ENCODE measurements at places on chromosomes 1 and 21.

- DNase-seq: no peak
Measured at GRCh38 chr1:119075614-119076013, 64.8 kb downstream of the WARS2 start.

- no peak for DNase-seq
Measured at GRCh38 chr1:238409932-238410331, 519.2 kb upstream of the ZP4 start.

DNA sequence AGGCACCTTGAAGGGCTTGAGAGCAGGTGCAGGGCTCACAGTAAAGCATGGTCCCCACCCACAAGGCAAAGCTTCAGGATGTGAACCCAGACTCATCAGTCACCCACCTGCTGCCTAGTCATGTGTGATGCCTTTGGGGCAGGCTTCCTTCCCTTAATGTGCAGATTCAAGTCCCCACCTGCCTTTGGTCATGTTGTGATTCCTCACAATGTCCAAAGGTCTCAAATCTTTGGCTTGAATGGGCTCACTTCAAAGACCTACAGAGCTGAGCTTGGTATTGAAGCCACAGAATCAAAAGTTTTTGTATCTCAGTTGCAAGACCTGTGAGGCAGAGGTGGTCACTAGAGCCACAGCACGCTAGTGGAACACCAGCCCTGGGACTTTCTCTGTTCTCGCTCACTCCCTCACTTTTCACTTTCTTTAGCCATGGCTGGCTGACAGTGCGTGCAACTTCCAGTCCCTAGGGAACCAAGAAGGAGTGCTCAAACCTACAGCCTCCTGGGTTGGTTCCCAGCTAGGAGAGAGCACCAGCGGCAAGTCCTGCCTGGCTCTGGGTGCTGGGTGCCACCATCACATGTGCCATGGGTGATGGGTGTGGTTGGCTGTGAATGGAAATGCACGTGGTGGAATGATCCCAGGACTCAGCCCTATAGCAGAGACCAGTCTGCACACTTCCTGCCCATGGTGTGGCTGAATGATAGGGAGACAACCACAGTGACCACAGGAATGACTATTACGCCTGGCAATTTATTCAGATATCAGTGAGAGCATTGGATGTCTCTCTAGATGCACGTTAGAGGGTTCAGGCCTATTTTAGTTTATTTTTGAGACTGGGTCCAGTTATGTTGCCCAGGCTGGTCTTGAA, 26.4 kb upstream of the CLIC6 start:
- no peak for DNase-seq

DNA sequence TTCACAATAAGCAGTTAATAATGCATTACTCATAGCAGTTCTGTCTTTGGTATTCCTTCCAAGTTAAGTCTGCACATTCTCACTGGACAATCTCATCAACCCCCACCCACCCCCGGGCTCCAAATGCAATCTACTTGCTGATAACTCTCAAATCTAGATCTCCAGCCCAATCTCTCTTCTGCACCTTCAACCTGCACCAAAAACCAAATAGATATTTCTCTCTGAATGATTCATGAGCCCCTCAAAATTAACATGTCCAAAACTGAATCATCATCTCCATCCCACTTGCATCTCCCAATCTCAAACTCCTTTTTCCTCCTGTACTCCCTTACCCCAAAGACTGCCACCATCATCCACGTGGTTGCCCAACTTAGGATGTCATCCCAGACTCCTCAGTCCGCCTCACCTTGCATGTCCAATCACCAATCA, 2.7 kb downstream of the DOCK7 start:
- no peak for DNase-seq

DNA sequence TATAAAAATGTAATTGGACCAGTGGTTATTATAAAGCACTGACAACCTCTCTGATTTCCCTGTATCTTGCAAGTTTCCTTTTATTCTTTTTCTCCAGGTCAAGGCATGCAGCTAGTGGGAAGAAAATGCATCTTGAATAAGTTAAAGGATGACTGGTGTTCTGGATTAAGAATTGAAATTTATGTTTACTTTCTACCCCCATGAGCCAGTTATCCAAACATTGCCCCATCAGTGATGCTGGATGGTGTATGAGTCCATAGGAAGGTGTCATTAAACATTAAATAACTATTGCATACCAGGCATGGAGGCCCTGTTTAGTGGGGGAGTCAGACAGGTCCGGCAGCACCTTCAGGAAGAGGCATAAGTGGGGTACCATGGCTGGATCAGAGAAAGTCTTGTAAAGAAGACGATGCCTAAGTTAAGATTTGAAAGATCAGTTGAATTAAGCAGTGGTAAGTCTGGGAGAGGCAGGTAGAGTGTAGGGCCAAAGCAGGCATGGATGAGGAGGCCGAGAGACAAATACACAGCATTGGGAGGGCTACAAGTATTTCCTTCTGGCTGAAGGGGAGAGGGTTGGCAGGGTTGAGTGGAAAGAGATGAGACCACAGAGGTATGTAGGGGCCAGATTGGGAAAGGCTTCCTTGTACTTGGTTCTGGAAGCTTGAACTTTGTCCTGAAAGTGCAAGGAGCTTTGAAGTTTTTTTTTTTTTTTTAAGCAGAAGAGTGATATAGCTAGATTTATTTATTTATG, 5.7 kb downstream of the SZRD1 start:
- DNase-seq: no peak

DNA sequence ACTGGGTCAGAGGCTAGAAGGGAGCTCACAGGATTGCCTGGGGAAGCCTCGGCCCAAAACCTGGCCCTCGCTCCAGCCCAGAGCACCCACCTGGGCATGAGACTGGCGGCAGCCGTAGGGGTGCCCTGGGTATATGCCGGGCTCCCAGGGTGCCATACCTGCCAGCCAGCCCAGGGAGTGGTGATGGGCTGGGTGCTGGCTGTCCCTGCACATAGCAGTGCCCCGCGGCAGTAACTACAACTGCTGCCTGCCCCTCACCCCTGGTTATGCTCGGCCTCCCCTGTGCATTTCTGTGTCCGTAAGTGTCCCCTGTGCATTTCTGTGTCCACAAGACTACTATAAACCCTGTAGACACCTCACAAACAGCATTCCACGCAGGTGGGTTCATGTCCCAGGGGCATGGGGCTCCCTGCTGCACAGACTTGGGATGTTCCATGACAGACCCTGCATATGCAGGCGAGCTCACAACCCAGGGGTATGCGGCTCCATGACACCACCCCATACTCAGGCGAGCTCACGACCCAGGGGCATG, 5.8 kb upstream of the SPATC1L start:
- no peak for DNase-seq

DNA sequence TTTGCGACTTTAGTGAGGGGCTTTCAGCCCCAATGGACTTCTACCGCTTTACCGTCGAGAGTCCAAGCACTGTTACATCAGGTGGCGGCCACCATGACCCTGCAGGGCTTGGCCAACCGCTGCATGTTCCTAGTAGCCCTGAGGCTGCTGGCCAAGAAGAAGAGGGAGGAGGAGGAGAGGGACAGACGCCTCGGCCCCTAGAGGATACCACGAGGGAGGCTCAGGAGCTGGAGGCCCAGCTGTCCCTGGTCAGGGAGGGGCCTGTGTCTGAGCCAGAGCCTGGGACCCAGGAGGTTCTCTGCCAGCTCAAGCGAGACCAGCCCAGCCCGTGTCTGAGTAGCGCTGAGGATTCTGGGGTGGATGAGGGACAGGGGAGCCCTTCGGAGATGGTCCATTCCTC, 8.6 kb upstream of the SLC25A34 start:
- DNase-seq: no peak

DNA sequence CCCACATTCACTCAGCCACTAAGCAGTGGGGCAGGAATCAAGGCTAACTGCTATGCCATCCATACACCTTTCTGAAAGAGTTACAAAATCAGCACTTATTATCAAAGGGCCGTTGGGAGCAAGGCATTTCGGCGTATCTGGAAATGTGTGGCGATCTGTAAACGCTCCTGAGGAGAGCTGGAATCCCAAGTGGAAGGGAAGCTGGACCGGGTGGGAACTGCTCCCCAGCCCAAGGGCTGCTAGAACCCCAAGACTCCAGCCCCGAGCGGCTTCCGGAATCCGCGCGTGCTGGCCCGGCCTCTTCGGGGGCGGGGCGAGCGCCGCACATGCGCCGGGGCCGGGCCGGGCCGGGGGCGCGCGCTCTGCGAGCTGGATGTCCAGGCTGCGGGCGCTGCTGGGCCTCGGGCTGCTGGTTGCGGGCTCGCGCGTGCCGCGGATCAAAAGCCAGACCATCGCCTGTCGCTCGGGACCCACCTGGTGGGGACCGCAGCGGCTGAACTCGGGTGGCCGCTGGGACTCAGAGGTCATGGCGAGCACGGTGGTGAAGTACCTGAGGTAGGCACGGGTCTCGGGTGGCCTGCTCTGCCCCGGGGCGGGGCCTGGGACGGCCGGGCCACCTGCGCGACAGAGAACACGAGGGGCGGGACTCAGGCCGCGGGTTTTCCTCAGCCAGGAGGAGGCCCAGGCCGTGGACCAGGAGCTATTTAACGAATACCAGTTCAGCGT, at the start of gene NAXE:
NAXE (plus strand) TSS at position 345 of the 726 bp plus-strand sequence; CDS start at position 374, 29 bp downstream.
- DNase-seq: peak; percentile 30
